Ovary (tissue), 10 donors: ENCODE measurements at places on chromosomes 5 and 9. TPM values are rescaled to one million over a fixed set of nuclear protein-coding genes. Genes with fewer than 3 reads are reported as not detected.
A peak's percentile ranks its signal among the peaks of the same experiment; 100 is the strongest.

DNA sequence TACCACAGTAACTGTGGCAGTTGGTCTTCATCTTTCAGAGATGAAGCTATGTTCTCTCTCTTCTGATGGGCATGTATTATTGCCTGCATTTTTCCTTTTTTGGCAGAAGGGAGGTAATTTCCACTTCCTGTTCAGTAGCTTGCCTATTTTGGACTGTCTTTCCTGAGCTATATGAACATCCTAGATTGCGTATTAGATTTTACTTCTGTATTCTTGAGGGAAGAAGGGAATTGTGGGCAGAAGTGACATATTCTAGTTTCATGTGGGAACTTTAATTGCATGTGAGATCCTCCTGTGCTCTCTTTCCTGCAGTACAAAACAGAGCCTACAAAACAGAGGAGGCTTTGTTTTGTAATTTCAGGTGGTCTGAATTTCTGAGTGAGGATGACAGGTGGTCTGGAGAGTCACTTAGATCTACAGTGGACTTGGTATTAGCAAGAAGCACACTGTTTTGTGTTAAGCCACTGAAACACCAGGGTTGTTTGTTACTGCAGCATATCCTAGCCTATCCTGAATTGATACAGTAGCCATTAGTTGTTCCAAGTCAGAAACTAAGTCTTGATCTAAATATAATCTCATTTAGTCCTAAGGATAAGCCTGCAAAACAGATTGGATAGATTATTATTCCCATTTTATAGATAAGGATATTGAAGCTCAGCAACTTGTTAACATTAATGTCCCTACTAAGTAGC lies 68.1 kb downstream of the AOPEP start:
- no peaks in the 10 kb centered on the region for H3K4me1 ChIP-seq
- no peak overlapping the region for H3K27ac ChIP-seq
- H3K36me3 ChIP-seq: no peaks in the 10 kb centered on the region

- no peak for DNase-seq
- H3K4me3 ChIP-seq: no peak overlapping the region
- H3K4me1 ChIP-seq: no peaks in the 10 kb centered on the region
- no peak overlapping the region for H3K27ac ChIP-seq
- H3K27me3 ChIP-seq: no peaks in the 10 kb centered on the region
- H3K36me3 ChIP-seq: no peaks in the 10 kb centered on the region
Observed at GRCh38 chr9:33248606-33249005, 8.6 kb downstream of the SPINK4 start.

DNA sequence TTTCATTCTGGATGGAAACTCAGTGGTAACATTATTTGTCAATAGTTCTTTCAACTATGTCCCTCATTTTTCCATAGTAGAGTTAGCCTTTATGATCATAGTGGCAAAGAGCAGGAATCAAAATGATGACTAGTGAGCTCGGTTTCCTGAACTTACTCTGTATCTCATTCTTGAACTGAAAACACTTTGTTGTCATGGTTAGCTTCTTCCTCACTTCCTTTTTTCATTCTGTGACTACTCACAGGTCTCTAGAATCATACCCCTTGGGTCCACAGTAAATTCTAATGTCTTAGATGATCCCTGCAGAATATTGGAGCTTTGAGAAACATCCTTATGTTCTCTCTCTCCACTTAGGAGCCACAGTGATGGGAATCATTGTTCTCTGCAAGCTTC lies 29.4 kb upstream of the RECK start:
- no peaks in the 10 kb centered on the region for H3K4me1 ChIP-seq
- no peak for DNase-seq
- no peak overlapping the region for H3K4me3 ChIP-seq
- H3K27ac ChIP-seq: no peak overlapping the region
- no peaks in the 10 kb centered on the region for H3K27me3 ChIP-seq

GRCh38 chr9:18163146-18163545 lies 310.8 kb upstream of the ADAMTSL1 start:
- H3K27me3 ChIP-seq: no peaks in the 10 kb centered on the region
- no peaks in the 10 kb centered on the region for H3K4me1 ChIP-seq
- DNase-seq: no peak

- no peak for DNase-seq
- no peaks in the 10 kb centered on the region for H3K4me1 ChIP-seq
Observed at GRCh38 chr5:180098526-180098925, 27.0 kb upstream of the RNF130 start.

Gene PCDHGB6
- 16.4 TPM for total RNA-seq

- DNase-seq: no peak
- no peaks in the 10 kb centered on the region for H3K4me1 ChIP-seq
- no peaks in the 10 kb centered on the region for H3K27me3 ChIP-seq
- H3K27ac ChIP-seq: no peak overlapping the region
Observed at GRCh38 chr5:121834021-121834420, 17.7 kb upstream of the FTMT start.

Gene PDCD1LG2
- total RNA-seq: 2.0 TPM

- H3K27me3 ChIP-seq: no peaks in the 10 kb centered on the region
- no peaks in the 10 kb centered on the region for H3K36me3 ChIP-seq
- no peak overlapping the region for H3K27ac ChIP-seq
- H3K4me1 ChIP-seq: no peaks in the 10 kb centered on the region
- no peak for DNase-seq
- H3K4me3 ChIP-seq: no peak overlapping the region
Observed at GRCh38 chr5:74556631-74557595, 83.6 kb downstream of the ENC1 start.

GRCh38 chr5:17064241-17064640 lies 128.2 kb upstream of the MYO10 start:
- peaks cover 2% of the 10 kb centered on the region for H3K4me1 ChIP-seq
- H3K36me3 ChIP-seq: no peaks in the 10 kb centered on the region
- H3K4me3 ChIP-seq: no peak overlapping the region

Gene IL17B
- not detected for total RNA-seq

Gene NPR3
- 2.9 TPM for total RNA-seq

DNA sequence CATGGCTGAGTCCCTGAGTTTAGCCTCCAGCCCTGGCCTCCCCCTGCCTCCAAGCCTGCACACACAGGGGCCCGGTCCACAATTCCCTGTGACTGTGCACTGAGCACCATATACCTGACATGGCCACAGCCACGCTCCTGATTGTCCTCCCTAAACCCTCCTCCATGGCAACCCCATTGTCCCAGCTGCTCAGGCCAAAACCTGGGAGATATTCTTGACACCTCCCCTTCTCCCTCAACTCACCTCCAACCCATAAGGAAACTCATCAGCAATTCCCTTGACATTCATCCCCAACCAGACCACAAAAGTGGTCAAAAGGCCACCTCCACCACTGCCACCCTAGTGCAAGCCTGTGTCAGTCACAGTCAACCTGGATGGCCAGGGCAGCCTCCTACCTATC lies 107.5 kb upstream of the MVB12B start:
- no peaks in the 10 kb centered on the region for H3K36me3 ChIP-seq
- H3K4me1 ChIP-seq: peaks cover 1% of the 10 kb centered on the region
- no peak overlapping the region for H3K4me3 ChIP-seq
- no peak overlapping the region for H3K27ac ChIP-seq
- no peak for DNase-seq
- H3K27me3 ChIP-seq: no peaks in the 10 kb centered on the region

DNA sequence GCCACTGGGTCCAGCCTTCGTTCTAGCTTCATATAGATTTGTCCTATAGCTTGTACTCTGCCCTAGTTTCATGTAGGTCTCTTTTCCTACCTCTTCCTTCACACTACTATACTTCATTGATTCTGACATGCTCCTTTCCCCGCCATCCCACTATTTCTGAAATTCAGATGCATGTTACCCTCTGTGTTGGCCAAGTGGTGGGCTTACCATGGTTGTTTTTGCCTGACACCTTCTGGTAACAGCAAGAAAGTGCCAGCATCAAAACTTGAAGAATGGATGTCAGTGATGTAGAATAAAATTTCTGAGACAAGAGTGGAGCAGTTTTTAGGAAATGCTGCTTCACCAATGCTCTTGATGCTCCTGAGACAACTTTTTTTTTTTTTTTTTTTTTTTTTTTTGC lies 19.5 kb upstream of the SERINC5 start:
- H3K4me3 ChIP-seq: no peak overlapping the region
- H3K27me3 ChIP-seq: no peaks in the 10 kb centered on the region
- H3K36me3 ChIP-seq: no peaks in the 10 kb centered on the region
- no peak overlapping the region for H3K27ac ChIP-seq

DNA sequence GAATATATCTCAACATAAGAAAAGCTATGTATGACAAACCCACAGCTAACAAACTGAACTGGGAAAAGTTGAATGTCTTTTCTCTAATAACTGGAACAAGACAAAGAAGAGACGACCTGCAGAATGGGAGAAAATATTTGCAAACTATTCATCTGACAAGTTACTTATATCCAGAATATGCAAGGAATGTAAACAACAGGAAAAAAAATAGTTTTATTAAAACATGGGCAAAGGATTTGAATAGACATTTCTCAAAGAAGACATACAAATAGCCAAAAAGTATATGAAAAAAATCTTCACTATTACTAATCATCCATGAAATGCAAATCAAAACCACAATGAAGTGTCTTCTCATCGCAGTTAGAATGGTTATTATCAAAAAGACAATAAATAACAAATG lies 181.7 kb upstream of the TLX3 start:
- no peak overlapping the region for H3K27ac ChIP-seq
- no peaks in the 10 kb centered on the region for H3K4me1 ChIP-seq
- no peaks in the 10 kb centered on the region for H3K36me3 ChIP-seq
- no peak overlapping the region for H3K4me3 ChIP-seq

Gene FCN1
- 0.63 TPM for total RNA-seq

GRCh38 chr9:4099976-4100735 lies 199.7 kb downstream of the GLIS3 start:
- no peak for DNase-seq
- H3K36me3 ChIP-seq: no peaks in the 10 kb centered on the region
- no peaks in the 10 kb centered on the region for H3K27me3 ChIP-seq

DNA sequence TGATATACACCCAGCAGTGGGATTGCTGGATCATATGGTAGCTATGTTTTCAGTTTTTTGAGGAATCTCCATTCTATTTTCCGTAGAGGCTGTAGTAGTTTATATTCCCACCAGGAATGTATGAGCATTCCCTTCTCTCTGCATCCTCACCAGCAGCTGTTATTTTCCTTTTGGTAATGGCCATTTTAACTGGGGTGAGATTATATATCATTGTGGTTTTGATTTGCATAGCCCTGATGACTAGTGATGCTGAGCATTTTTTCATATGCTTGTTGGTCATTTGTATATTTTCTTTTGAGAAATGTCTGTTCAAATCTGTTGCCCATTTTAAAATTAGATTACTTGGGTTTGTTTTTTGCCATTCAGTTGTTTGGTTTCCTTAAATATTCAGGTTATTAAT lies 11.2 kb upstream of the PPIC start:
- DNase-seq: no peak
- no peak overlapping the region for H3K27ac ChIP-seq
- H3K27me3 ChIP-seq: no peaks in the 10 kb centered on the region

GRCh38 chr5:160697281-160697680 lies 154.7 kb downstream of the ATP10B start:
- H3K36me3 ChIP-seq: no peaks in the 10 kb centered on the region
- no peaks in the 10 kb centered on the region for H3K27me3 ChIP-seq
- no peaks in the 10 kb centered on the region for H3K4me1 ChIP-seq

DNA sequence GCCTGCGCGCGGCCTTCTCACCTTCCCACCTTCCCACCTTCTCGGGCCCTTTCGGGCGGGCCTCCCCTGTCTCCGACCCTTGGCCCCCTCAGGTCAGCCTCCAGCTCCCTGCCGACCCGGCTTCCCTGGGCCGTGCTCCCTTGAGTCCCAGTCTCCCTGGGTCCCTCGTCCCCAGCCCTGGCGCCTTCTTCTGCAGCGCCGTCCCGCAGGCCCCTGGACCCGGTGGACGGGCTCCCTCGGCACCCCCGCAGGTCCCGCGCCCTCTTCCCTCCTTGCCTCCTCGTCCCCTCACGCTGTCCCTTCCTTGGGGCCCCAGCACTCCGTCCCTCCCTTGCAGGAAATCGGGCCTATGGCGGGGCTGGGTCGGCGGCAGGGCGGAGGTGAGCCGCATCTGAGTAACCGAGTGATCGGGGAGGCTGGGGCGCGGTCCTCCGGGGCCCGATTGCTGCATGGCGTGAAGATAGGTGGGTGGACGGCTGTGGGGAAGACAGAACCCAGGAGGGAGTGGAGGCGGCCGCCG lies 7.6 kb downstream of the ARPC5L start:
- peak overlapping the region; percentile 79 for H3K27ac ChIP-seq
- no peaks in the 10 kb centered on the region for H3K27me3 ChIP-seq
- peak overlapping the region; percentile 81 for H3K4me3 ChIP-seq

Gene IFNA2
- total RNA-seq: not detected

- H3K27ac ChIP-seq: no peak overlapping the region
- no peaks in the 10 kb centered on the region for H3K27me3 ChIP-seq
- H3K4me1 ChIP-seq: no peaks in the 10 kb centered on the region
- no peaks in the 10 kb centered on the region for H3K36me3 ChIP-seq
- no peak for DNase-seq
Observed at GRCh38 chr9:96581786-96582185, 37.9 kb downstream of the CDC14B start.

- H3K27me3 ChIP-seq: no peaks in the 10 kb centered on the region
- no peak overlapping the region for H3K27ac ChIP-seq
- no peak overlapping the region for H3K4me3 ChIP-seq
- DNase-seq: no peak
- H3K36me3 ChIP-seq: no peaks in the 10 kb centered on the region
Observed at GRCh38 chr5:122665051-122665450, 109.8 kb upstream of the SNX2 start.

Gene IFNB1
- total RNA-seq: not detected

- DNase-seq: no peak
- H3K4me3 ChIP-seq: no peak overlapping the region
- H3K27ac ChIP-seq: no peak overlapping the region
- no peaks in the 10 kb centered on the region for H3K36me3 ChIP-seq
- H3K27me3 ChIP-seq: no peaks in the 10 kb centered on the region
- no peaks in the 10 kb centered on the region for H3K4me1 ChIP-seq
Observed at GRCh38 chr5:102974177-102974576, 145.8 kb downstream of the GIN1 start.

Gene ALDH1A1
- 183 TPM for total RNA-seq

GRCh38 chr5:57598756-57599155 lies 116.1 kb upstream of the ACTBL2 start:
- no peak for DNase-seq
- H3K36me3 ChIP-seq: no peaks in the 10 kb centered on the region
- no peaks in the 10 kb centered on the region for H3K4me1 ChIP-seq
- H3K27ac ChIP-seq: no peak overlapping the region

Gene HTR1A
- total RNA-seq: 2.7 TPM

GRCh38 chr5:14367364-14367763 lies 214.2 kb upstream of the OTULINL start:
- no peaks in the 10 kb centered on the region for H3K36me3 ChIP-seq
- no peak overlapping the region for H3K4me3 ChIP-seq
- no peak for DNase-seq

- DNase-seq: no peak
- H3K4me1 ChIP-seq: peaks cover 4% of the 10 kb centered on the region
- no peaks in the 10 kb centered on the region for H3K36me3 ChIP-seq
- H3K4me3 ChIP-seq: no peak overlapping the region
Observed at GRCh38 chr5:151255621-151256286, 2.8 kb downstream of the GM2A start.

DNA sequence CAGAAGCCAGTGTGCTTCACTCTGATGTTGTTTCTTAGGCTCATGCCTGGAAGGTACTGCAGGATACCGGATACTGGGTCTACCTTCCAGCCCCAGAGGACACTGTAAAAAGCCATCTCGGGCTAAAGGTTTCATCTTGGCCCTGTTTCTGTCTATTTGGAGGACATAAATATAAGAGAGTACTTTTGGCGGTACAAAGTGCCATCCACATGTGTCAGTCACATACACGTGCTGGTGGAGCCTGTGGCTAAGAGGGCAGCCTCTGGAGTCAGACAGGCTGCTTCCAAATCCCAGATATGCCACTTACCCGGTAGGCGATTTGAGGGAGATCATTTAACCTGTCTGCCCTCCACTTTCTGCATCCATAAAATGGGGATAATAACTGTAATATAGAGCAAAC lies 160.4 kb downstream of the NR3C1 start:
- no peak for DNase-seq
- no peaks in the 10 kb centered on the region for H3K4me1 ChIP-seq
- H3K27me3 ChIP-seq: no peaks in the 10 kb centered on the region
- no peaks in the 10 kb centered on the region for H3K36me3 ChIP-seq
- H3K4me3 ChIP-seq: no peak overlapping the region

Gene RNF180
- 21.0 TPM for total RNA-seq
